ENCODE measurements at places on chromosomes 2 and 18.

DNA sequence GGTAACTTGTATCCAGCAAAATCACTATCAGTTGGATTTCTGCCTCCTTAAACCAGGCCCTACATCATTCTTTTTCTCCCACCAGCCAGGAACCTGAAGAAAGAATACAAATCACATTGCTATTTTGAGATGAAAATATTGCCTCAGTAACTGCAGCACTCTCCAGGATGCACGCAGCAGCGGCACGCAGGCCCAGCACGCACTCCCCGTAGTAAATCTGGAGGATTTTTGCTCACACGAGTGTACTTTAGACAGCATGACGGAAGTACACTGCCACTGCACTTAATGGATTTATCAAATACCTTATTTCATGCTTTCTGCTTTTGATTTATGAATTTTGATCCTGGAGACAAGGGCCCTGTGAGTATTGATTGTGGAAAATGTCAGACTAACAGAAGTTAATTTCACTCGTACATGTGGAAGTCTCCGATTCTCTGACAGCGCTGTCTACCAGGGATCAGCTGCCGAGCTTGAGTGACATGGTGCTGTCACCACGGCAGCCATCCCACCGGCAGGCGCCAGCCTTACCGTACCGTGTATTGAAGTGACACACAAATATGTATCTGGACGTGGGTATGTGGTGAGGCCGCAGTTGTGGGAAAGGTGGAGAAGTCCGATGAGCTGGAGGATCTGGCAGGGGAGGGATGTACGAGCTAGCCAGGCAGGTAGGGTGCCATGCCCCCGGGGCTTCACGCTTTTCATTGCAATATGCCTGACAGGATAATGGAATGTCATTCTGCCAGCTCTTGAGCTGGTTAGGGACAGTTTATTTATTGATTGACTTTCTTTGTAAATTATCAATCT lies 863.7 kb downstream of the GALR1 start:
- no peak for DNase-seq

DNA sequence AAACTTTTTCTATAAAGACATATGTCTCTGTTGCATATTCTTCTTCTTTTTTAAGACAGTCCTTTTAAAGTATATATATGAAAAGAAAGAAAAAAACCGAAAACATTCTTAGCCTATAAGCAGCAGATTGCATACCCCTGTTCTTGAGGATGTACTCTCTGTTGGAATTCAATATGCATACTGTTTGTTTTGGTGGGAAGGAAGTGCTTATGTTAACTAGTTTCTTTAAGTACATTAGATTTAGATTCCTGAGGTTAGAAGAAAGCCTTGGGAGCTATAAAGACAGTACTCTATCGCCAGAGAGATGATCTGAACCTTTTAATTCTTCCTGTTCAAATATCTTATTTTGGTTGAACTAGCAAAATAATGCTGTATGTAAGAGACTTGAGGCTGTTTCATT lies 46.8 kb upstream of the TBR1 start:
- DNase-seq: no peak

- no peak for DNase-seq
Observed at GRCh38 chr2:86002375-86002774, 103.3 kb downstream of the POLR1A start.

- DNase-seq: no peak
Observed at GRCh38 chr2:141942006-141942789, 188.6 kb downstream of the LRP1B start.

DNA sequence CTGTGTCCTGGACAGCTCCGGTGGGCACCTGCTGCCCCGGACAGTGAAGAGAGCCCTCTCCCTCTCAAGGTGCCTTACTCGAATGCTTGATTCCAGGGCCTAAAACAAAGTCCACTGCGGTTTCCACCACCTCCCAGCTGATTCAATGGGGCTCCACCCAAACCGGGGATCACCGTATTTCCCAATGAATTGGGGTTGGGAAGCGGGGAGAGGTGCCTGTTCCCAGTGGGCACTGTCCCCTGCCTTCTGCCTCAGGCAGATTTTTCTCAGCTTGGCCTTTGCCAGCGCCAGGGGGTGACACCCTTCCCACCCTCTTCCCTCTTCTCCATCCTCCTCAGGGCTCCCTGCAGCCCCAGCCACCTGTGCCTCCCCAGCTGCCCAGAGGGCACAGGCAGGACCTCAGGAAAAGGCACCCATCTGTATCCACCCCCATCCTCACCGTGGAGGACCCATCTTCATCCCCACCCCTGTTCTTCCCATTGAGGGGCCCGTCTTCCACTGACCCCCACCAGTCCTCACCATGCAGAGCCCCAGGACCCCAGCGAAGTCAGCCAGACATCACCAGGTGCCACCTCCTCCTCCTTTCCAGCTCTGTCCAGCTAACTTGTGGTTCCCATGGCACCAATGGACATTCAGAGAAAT lies 66.7 kb upstream of the HPCAL1 start:
- DNase-seq: no peak

- DNase-seq: no peak
Observed at GRCh38 chr18:44958455-44958854, 277.8 kb downstream of the SETBP1 start.

DNA sequence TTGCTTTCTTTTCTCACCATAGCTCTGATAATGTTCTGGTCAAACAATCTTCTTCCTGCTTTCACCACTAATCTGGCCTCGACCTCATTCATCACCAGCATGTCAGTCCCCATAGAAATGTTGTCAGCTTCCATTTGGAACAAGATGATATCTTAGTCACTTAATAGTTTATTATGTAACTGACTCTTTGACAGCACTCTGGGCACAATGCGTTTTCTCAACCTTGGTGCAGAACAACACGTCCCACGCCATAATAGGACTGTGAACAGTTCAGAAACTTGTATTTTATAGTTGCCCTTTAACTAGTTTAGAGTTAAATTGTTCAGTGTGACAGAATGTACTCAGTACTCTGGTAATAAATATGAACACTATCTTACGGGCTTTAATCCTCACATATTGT lies 106.0 kb downstream of the MC4R start:
- no peak for DNase-seq
